ENCODE measurements at places on chromosomes 7 and 10.

DNA sequence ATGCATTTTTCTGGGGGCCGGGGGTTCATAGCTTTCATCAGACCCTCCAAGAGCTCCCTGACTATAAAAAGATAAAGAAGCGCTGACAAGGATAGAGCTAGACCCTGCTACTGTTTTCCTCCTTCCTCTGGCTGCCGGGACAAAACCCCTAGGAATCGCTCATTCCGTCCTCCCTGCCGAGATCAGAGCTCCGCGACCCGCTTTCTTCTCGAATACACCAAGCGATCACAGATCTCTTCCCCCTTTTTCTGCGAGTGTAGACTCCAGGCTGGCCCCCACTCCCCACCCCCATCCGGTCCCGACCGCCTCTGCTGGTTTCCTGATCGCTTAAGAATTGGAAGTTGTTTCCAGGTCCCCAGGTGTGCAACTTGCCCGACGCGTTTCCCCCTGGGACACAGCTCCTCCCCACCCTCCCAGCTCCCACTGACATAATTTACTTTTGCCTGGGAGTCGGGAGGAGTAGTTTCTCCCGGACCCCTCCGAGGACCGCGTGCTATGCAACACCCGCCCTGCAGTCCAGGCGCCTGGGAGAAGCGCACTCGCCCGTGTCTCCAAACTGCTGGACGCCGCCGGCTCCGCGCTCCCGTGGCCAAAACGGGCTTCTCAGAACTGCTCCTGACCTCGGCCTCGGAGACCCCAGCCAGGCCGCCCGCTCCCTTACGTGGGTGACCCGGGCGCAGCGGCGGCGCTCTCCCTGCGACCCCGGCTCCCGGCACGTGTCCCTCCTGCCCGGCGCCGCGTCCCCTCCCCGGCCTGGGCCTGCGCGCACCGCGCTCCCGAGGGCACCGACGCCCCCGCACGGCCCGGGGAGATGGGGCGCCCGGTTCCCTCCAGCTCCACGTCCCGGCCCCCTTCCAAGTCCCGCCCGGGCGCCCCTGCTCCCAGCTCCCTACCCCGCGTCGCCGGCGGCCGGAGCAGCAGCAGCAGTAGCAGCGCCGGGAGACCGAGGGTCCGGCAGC lies 552 bp downstream of the IL15RA start:
- no peak for DNase-seq

GRCh38 chr7:112587504-112587903 lies 106.7 kb downstream of the LSMEM1 start:
- DNase-seq: no peak

GRCh38 chr10:111774486-111774885 lies 409.1 kb downstream of the GPAM start:
- no peak for DNase-seq

- DNase-seq: no peak
Measured at GRCh38 chr7:30224511-30225062, 59.8 kb upstream of the ZNRF2 start.

DNA sequence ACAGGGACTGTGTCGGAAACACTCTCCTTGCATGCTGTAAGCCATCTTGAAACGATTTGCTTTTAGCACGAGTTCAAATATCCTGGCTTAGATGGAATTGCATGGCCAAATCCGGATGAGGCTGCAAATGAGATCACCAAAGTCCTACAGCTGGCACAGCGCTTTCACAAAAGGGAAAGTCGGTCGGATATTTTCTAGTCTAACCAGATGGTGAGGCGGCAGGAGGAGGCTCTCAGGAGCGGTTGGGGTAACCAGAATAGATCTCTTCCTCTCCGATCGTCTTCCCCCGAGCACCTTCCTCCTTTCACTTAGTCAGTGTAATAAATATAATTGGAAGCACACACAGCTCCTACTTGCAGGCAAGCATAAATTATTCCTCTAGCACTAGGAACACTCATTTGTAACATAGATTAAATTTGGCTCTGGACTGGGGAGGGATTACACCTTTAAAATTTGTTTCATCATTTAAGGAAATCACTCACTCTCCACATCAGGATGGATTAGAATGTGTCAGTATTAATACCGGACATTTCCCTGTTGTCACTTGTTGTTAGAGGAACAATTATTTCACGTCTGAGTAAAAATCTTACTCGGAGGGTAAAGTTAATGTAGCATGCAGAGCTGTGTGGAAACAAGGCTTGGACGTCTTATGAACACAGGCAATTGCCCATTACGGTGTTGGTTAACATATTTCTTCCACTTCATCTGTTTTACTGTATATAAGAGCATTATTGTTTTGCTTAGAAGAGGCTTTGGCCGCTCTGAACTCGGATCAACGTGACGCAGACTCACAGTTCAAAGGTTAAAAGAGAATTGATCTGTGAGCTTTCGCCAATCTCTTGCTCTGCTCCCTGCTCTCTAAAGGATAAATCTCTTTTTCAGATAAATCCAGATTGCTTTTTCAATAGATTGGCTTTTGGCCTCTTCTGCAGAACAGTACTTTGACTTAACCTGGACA lies 857.9 kb downstream of the TYW1 start:
- DNase-seq: no peak

GRCh38 chr7:15620491-15621185 lies 58.8 kb upstream of the AGMO start:
- DNase-seq: no peak

DNA sequence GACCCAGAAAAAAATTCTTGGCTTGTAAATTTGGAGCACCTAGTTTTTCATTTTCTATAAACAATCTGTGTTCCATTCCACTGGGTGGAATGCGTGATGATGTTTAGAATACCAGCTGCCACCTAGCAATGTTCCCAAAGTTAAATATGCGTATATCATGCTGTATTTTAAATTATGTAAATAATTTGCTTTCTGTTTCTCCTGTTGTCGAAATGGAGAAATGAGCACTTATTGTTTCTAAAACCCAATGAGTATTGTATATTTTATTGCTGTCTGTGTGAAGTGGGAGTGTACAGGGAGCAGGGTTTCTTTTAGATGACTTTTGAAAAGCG lies 49.4 kb upstream of the CELF2 start:
- DNase-seq: no peak

GRCh38 chr7:38177621-38178003 lies 433 bp upstream of the STARD3NL start:
- DNase-seq: no peak

DNA sequence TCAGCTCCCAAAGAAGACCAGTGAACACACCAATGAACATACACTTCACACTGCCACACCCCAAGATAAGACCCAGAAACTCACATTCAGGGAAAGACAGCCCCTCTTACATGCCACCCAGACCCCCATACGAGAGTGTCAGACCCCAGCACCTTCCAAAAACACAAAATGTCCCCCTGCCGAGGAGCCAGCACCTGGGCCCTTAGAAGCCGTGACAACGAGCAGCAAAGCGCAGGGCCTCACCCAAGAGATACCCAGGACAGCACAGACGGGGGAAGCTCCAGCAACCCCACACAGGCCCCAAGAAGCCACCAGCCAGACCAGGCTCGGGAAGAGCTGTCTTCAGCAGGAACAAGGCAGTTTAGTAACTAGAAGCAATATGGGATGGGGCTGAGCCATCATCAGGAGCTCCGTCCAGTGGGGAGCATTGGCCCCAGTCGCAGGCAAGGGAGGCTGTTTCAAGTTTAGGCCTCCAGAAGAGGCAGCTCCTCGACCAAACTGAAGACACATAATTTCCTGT lies 243.6 kb downstream of the PTPRN2 start:
- DNase-seq: no peak

- no peak for DNase-seq
Measured at GRCh38 chr10:436013-436697, 253.3 kb downstream of the DIP2C start.

DNA sequence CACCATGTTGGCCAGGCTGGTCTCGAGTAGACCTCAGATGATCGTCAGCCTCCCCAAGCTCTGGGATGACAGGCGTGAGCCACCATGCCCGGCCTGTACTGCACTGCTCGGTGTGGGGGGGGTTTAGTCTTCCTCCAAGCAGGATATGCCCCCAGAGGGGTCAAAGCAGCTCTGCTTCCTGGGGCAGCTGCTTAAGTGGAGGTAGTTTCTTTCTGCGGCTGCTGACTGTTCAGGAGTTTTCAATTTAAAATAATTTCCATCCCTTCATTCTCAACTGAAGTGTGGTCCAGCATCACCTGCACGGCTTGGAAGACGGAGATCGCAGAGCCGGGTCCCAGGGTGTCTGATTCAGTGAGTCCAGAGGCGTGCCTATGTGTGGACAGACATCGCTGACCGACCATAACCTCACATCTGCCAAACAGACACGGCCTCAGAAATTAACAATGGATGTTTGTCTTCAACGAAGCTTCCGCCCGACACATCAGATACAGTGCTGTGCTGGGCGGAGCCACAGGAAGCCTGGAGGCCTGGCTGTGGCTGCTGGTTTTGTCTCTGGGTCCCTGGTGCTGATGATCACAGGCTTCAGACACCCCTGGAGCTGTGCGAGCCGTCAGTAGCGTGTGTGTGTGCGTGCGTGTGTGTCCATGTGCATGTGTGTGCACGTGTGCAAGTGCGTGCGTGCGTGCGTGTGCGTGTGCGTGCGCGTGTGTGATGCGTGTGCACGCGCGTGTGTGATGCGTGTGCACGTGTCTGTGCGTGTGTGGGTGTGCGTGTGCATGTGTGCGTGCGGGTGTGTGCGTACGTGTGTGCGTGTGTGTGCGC lies 226.5 kb upstream of the PITRM1 start:
- DNase-seq: no peak

DNA sequence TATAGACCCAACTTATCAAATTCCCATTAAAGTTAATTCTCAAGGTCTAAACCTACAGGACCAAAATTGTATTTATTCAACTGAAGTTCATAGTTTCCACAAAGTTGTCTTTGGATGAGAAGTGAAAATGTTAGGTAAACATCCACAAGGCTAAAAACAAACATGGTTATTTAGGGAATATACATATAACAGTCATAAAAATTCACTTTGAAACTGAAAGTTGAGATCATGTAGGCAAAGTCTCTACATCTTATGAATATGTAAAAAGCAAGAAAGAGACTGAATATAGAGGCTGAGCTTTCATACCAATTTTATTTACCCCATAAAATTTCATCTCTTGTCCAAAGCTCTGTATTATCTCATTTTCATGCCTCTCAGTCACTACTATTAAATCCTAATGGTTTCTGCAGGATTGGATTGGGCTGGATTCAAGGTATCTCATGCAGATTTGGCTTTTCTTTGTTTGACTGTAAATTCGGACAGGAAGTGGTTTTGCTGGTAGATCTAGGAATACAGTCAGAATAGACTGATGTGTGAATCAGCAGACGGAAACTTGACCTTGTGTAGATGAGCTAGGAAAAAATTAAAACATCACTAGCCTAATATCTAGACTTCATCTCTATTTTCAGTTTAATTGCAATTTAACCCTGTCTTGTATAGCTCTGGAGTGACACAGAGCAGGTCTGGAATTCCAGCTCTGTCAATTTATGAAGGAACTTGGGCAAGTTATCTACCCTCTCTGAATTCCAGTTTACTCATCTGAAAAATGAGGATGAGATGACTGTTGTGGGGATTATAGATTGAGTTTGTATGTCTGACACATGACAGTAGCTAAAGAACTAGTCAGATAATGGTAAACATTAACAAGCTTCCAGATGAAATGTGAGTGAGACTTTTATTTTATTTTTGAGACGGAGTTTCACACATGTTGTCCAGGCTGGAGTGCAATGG lies 27.3 kb upstream of the SKAP2 start:
- no peak for DNase-seq

- no peak for DNase-seq
Measured at GRCh38 chr7:40205992-40206391, 71.2 kb downstream of the SUGCT start.

GRCh38 chr10:71703577-71703976 lies 16.0 kb downstream of the C10orf105 start:
- no peak for DNase-seq

DNA sequence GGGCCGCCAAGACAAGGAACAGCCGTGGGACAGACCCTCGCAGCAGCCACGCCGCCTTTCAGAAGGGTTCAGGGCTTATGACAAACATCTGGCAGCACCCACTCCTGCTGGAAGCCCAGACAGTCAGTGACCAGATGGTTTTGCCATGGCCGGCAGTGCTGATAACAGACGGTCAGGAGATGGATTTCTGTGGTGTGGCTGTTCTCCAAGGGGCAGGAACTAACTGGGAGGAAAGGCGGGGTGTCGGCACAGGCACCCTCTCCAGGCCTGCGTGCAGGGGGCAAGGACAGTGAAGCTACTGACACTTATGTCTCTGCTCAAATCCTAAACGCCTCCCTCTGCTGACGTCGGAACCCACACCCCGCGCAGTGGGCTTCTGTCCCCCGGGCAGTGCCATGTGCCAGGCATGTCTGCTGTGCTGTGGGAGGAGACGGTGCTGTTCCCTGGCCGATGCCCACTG lies 416.1 kb downstream of the DNAJB6 start:
- no peak for DNase-seq

GRCh38 chr7:148014001-148014400 lies 576.6 kb upstream of the C7orf33 start:
- DNase-seq: no peak

DNA sequence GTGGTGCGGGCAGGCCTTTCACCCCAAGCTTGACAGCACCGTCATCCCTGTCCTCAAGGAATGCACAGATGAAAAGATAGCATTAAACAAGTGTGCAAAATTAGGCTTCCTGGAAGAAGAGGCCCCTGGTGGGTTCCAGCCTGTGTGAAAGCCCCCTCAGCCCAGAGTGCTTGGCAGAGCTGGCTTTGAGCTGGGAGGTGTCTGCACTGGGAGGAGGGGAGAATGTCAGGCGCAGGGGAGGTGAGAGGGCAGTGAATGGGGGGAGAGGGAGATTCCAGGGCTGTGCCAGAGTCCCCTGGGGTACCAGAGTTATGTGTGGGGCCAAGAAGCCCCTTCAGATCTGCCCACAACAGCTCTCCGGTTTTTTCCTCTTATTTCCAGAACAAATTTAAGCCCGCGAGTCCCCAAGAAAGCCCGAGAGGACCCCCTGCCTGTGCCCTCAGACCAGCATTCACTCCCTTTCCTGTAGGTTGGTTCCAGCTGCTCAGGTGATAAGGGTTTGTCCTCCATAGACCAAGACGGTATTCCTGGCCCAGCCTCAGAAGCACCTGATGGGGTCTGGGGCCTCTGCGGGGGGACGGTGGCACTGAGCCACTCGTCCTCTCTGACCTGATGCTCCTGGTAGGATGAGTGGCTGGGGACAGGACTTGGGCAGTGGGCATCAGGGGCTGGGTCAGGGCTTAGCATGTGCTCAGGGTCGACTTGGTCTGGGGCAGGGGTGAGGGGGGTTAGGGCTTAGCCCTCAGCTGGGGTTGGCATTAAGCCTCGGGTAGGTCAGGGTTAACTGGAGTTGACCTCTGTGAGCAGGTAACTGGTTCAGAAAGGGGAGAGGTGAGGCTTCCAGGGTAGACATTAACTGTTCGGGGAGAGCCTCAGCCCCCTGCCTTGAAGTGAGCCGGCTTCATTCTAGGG lies 43.4 kb downstream of the ADCYAP1R1 start:
- DNase-seq: no peak

- no peak for DNase-seq
Measured at GRCh38 chr10:113859261-113859660, 4.8 kb downstream of the NHLRC2 start.

DNA sequence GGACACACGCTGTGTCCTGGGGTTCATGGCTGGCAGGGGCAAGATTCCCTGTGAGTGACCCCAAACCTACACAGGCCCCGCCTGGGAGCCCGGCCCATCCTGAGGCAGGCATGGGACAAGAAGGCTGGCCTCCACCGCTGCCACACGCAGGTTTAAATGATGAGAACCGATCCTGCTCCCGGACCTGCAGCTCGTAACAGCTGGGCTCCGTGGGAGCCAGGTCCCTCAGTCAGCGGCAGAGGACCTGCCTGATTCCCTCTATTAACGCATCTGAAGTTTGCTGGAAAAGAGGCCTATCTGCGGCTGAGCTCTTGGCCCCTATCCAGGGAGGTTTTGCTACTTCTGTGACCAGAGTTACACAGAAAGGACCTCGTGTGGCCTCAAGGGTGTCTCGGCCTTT lies 112.3 kb downstream of the VIPR2 start:
- DNase-seq: no peak

Measured in stimulated activated CD8-positive, alpha-beta memory T cell treated with anti-CD3 and anti-CD28 coated beads, Interleukin-4, amount 100 ng/mL, for 1 hour (primary cell).